GM03348 (cell line): ENCODE measurements at places on chromosomes 16 and 17.
A peak's percentile ranks its signal among the peaks of the same experiment; 100 is the strongest.

- DNase-seq = no peak
Observed at GRCh38 chr16:70592106-70592571, 54.2 kb upstream of the IL34 start.

DNA sequence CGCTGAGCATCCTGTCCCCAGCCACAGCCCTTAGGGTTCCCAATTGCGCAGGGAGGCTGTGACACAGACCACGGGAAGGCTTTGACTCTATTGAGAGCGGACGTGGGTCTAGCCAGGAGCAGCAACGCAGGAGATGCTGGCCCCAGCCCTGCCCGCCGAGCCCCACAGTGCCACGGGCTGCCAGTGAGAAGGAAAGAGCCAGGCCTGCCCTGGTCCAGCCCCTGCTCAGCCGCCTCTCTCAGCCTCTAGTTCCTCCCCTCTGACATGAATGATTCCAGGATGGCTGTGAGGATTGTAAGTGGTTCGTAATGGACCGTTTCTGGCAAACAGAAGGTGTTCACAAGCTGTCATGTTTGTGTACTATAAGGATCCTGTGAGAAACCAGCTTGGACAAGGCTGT, 2.5 kb downstream of the BHLHA9 start:
- DNase-seq = no peak

DNA sequence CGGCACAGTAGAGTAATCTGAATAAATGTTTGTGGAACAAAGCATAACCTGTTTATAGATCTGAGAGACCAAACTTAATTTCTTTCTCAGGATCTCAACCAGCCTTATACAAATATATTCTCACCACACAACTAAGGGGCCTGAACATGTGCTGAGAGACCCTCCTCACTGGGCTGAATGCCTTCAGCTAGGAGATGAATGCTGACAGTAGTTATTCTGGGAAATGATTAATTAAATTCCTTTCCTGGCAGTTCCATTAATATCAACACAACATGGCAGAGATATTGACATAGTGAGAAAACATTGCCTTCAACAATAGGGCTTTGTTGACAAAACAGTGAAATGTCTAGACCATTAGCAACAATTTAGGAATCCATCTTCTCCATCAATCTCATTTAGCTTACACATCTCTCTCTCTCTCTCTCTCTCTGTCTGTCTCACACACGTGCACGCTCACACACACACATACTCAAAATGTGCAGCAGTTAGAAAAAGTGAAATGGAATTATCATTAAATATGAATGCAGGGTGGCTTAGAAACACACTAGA, 780.8 kb upstream of the CDH8 start:
- no peak for DNase-seq

GRCh38 chr16:89961920-89962319, 13.4 kb downstream of the DEF8 start:
- no peak for DNase-seq

GRCh38 chr16:25006504-25007056, 8.6 kb downstream of the ARHGAP17 start:
- DNase-seq = peak; percentile 27

- DNase-seq = no peak
Observed at GRCh38 chr17:75639771-75640555, 6.7 kb downstream of the SMIM5 start.

GRCh38 chr16:27894386-27894785, 169.1 kb downstream of the GSG1L start:
- DNase-seq = no peak

- DNase-seq = no peak
Observed at GRCh38 chr16:11014136-11014535, 69.8 kb downstream of the CLEC16A start.

GRCh38 chr17:8837563-8838075, 29.9 kb downstream of the PIK3R6 start:
- no peak for DNase-seq

DNA sequence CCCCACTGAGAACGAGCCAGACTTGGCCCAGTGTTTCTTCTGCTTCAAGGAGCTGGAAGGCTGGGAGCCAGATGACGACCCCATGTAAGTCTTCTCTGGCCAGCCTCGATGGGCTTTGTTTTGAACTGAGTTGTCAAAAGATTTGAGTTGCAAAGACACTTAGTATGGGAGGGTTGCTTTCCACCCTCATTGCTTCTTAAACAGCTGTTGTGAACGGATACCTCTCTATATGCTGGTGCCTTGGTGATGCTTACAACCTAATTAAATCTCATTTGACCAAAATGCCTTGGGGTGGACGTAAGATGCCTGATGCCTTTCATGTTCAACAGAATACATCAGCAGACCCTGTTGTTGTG, 631 bp downstream of the BIRC5 start:
- no peak for DNase-seq

DNA sequence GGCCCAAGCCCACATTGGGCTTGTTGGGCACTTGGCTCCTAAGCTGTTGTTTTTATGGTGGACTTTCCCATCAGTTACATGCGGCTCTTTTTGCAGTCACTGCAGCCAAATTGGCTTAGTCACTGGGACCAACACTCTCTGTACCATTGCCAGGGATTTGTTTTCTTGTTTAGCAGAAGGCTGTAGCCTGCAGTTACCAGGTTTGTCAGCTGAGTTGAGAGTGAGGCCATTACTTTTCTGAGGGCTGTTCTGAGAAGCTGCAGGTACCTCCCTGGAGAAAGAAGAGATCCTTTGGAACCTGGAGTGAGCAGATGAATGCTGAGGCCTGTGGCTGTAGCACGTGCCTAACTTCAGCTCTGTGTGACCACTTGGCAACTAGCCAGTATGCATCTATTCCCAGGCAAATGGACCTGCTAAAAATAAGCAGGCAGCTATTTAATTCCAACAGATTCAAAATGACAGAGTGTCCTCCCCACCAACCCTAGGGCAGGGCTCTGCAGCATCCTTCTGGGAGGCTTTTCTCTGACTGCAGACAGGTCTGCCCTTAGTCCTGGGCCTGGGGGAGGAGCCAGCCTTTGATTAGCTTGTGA, 12.9 kb downstream of the AKAP1 start:
- peak; percentile 40 for DNase-seq

DNA sequence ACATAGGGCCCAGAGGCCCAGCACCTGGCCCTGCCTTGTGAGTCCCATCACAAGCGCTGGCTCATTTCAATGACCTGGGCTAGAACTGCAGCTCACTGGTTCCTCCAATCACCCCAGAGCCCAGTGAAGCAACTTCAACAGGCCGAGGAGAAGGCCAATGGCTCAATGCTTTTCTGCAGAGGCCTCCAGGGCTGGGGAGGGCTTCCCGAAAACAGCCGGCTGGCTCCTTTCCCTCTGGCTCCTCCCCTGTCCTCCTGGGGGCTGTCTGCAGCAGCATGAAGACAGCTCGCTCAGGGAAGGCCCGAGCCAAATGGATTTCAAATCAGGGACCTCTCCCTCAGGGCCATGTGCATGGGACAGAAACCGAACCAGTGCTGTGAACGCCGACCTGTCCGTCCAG, 121.6 kb downstream of the ZNF423 start:
- no peak for DNase-seq

DNA sequence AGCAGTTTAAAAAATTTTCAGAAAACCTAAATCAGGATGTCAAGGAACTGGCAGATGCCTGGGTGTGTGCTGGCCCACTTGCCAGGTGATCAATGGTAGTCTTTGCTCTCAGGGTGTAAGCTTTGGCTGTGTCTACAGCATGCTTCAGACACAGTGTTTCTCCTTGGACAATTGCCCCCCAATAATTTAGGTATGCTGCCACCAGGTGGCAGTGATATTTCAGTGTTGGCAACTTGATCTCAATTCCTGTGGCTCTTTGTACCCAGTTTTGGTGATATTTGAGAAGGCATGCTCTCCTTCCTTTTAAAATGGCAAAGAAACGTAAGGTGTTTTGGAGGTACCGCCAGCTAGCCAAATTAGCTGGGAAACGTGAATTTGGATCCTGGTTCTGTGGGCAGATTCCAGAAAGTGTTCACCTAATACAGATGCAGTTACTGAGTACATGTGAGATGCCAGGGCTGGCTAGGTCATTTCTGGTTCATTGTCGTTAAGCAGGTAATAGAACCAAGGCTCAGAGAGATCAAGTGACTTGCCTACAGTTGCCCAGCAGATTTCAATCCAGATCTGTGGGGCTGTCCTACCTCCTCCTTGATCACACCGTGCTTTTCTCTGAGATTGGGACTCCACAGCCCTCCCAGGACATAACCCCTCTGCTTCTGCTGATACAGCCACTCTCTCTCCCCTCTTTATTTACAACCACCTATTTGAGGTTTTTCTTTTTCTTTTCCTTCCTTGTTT, 155.6 kb upstream of the PLCG2 start:
- DNase-seq = peak; percentile 68

- no peak for DNase-seq
Observed at GRCh38 chr17:22138861-22139469, 446.6 kb downstream of the KCNJ18 start.

DNA sequence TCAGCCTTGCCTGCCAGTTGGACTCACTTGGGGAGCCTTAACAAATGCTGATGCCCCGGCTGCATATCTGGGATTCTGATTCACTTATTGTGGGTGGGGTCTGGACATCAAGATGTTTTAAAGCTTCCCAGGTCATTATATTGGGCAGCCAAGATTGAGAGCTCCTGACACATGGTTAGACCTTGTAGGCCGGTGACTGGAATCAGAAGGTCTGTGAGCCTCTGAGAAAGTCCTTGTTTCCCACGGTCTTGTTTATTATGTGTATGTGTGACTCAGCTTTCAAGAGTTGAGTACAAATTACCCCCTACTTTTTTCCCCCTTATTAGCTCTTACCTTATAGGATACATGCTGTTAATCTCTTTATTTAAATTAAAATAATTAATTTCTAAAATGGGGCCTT, 103.5 kb downstream of the ABCC1 start:
- DNase-seq = no peak

DNA sequence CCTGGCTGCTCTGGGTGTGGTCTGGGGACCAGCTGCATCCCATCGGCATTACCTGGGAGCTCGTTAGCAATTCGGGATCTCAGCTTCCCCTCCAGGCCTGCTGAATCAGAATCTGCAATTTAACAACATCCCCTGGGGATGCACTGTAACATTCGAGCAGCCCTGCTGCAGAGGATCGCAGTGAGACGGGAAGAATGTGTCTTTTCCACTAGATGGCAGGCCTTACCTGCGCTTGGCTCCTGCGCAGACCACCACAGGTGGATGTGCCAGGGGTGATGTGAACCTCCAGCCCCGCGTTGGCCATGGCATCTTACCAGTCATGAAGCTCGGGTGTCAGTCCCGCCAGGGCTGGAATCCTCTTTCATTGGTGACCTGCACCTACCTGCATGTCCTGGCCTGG, 209.9 kb downstream of the PRKCB start:
- no peak for DNase-seq

DNA sequence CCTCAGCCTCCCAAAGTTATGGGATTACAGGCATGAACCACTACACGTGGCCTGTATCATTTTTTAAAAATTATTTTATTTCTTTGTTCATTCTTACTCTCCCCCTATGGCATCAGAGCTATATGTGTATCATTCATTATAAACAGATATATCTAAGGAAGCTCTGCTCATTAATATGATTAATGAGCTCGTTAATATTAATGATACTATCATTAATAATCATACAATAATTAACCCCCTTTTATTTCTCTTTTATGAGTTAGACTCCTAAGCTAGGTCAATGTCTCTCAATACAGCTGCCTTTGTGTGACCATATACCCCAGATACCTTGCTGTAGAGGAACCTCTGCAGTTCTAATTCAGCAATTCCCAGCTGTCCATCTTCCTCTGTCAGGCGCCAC, 4.5 kb upstream of the RSKR start:
- no peak for DNase-seq

DNA sequence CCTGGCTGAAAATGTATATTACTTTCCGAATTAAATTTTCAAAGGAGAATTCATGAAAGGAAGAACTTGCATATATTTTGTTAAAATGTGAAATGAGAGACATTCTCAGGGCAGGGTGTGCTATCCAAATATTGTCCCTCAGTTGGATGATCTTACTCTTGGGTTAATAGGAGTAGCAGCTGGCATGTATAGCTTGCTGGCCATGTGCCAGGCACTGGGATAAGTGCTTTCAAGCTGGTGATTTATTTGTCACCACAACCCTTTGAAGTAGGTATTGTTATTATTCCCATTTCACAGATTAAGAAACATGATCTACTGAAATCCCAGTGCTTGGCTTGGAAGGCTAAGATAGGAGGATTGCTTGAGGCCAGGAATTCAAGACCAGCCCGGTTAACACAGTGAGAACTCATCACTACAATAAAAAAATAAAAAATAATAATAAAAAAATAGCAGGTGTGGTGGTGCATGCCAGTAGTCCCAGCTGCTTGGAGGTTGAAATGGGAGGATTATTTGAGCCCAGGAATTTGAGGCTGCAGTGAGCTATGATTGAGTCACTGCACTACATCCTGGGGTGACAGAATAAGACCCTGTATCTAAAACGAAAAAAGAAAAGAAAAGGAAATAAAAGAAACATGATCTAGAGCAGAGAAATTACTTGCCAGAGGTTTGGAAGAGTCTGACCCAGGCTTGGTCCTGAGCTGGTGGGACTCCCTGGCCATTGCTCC, 11.6 kb upstream of the MPHOSPH6 start:
- DNase-seq = no peak

DNA sequence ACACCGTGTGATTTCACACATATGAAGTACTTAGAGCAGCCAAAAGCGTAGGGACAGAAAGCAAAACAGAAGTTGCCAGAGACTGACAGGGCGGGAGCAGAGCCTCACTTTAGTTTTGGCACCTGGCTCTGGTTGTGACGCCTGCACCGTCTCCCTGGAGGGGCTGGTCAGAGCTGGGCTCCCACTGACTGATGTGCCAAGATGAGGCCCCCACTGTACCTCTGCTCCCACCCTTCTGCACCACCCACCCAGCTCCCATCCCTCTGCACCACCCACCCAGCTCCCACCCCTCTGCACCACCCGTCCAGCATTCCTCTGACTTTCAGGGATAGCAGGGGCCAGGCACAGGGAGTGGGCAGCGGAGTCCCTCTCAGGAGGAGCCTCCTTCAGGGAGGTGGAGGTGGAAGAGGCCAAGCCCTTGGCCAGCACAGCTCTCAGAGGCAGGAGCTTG, 3.2 kb upstream of the PRSS21 start:
- DNase-seq = no peak

DNA sequence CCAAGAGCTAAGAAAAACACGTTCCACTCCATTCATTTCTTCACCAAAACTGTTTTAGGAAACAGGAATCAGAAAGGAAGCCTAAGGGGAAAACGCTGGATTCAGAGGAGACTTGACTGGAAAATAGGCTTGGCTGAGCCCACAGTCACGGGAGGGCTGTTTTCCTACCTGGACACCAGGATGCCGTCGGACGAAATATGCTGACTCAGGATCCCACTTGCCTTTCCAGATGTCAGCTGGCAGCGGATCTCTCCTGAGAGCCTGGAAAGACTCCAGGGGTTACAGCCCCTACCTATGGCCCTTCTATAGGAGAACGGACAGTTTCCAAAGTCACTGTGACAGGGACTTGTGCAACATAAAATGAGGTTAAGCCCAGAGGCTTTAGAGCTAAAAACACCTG, 245.1 kb downstream of the C16orf95 start:
- DNase-seq = no peak
